ENCODE measurements at places on chromosomes 4 and X.

DNA sequence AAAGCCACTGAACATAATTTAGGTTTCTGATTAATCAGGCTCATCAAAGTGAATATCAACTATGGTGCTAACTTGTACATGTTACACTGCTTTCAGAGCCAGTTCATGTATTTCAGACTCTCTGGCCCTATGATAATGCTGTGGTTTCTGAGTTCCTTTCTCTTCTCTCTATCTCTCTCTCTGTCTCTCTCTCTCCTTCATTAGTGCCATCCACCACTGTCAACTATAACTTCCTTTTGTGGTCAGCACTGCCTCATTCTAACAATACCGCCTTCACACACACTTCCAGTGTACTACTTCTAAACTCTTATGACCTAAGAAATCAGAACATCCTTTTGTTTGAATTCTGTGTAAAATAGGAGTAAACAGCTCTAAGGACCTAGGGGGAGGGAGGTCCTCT lies 907.1 kb downstream of the RPA4 start:
- no peak for DNase-seq
- H3K27me3 ChIP-seq, result no peaks in the 10 kb centered on the region
- H3K27ac ChIP-seq, result no peak overlapping the region
- H3K4me3 ChIP-seq, result no peak overlapping the region
- H3K4me1 ChIP-seq, result no peaks in the 10 kb centered on the region
- no peaks in the 10 kb centered on the region for H3K36me3 ChIP-seq

DNA sequence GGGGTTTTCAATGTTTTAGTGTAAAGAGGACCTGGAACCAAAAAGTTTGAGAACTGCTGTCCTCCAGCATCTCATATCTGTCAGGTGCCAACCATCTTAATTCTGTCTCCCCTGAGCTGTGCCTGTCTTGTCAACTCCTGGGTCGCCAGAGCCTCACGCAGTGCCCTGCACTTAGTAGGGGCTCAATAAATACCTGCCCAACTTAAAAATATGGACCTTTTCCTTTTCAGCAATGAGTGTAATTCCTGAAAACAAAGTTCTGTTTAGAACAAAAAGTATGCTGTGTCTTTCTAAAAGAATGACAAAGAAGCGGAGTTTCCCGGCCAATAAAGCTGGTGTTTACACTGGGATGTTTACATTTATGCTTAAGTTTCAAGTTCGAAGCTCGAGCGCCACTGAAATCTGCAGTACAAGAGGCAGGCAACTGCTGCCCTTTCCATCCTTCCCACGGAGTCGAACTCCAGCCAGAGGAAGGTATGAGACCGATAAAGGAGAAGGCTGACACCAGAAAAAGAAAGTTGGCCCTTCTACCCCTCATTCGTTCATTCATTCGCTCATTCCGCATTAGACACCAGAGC lies 1.1 kb upstream of the HTATSF1 start:
- no peak for DNase-seq
- peaks cover 3% of the 10 kb centered on the region for H3K4me1 ChIP-seq
- peak overlapping the region; percentile 78 for H3K27ac ChIP-seq
- H3K36me3 ChIP-seq, result peaks cover 10% of the 10 kb centered on the region
- H3K4me3 ChIP-seq, result peak overlapping the region; percentile 82

DNA sequence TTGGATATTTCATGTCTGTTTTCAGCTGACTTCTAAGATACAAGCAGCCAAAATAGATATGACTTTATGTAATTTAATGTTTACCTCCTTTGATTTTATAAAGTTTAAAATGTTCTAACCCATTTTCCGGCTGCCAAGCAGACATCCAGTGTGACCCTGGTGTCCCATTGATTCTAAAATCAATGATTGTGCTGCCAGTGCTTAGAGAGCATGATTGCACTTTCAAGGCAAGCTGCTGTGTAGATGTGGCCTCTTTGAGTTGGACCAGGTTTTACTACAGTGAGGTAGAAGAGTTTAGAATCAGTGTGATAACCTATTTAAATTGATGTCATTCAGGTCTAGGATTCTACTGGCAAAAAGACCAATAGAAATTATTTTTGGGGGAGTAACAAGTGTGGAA lies 730.9 kb downstream of the STPG2 start:
- no peak overlapping the region for H3K27ac ChIP-seq
- no peak for DNase-seq
- no peak overlapping the region for H3K4me3 ChIP-seq
- no peaks in the 10 kb centered on the region for H3K27me3 ChIP-seq
- H3K36me3 ChIP-seq, result no peaks in the 10 kb centered on the region

- H3K27ac ChIP-seq, result no peak overlapping the region
- H3K27me3 ChIP-seq, result no peaks in the 10 kb centered on the region
- H3K4me1 ChIP-seq, result no peaks in the 10 kb centered on the region
- H3K4me3 ChIP-seq, result no peak overlapping the region
- H3K36me3 ChIP-seq, result no peaks in the 10 kb centered on the region
Measured at GRCh38 chr4:117063961-117064696, 21.2 kb downstream of the TRAM1L1 start.

GRCh38 chrX:16785247-16786138 lies 773 bp upstream of the TXLNG start:
- peak overlapping the region; percentile 64 for H3K4me3 ChIP-seq
- no peak for DNase-seq
- H3K36me3 ChIP-seq, result peaks cover under 1% of the 10 kb centered on the region

DNA sequence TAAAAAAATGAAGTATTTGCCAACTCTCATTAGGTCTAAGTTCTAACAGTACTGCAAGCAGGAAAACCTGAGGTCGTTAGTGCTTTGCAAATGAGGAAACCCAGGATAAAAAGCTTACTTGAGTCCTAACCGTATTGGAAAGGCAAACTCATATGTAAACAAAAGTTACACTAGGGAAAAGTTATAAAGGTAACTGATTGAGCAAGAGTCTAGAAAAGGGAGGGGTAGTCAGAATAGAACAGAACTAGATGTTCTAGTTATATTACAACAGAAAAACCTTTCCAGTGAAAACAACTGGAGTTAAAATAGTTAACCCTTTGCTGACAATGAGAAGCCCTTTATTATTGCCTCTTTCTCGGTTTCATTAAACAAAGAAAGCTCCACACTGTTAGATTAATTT lies 66.4 kb upstream of the MAOA start:
- no peaks in the 10 kb centered on the region for H3K4me1 ChIP-seq
- H3K27ac ChIP-seq, result no peak overlapping the region
- H3K36me3 ChIP-seq, result no peaks in the 10 kb centered on the region
- DNase-seq, result no peak
- no peaks in the 10 kb centered on the region for H3K27me3 ChIP-seq
- H3K4me3 ChIP-seq, result no peak overlapping the region

DNA sequence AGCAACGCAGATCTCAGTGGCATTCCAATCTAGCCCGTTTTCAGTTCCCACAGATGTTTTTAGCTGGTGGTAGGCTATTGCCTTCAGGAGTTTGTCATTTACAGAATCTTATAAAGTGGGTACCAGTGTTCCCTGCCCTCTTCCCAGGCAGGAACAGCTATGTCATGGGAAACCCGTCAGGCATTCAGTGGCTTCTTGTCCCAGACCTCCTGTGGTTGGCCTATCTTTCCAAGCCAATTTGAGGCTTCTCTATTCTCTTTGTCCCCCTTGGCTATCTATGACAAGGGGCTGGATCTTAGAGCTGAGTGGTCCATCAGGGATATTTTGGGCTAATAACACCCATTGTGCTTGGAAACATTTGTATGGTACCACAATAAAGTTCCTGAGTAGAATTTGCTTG lies 33.6 kb upstream of the RPL34 start:
- H3K36me3 ChIP-seq, result no peaks in the 10 kb centered on the region
- H3K27ac ChIP-seq, result no peak overlapping the region
- H3K4me3 ChIP-seq, result no peak overlapping the region
- no peak for DNase-seq

DNA sequence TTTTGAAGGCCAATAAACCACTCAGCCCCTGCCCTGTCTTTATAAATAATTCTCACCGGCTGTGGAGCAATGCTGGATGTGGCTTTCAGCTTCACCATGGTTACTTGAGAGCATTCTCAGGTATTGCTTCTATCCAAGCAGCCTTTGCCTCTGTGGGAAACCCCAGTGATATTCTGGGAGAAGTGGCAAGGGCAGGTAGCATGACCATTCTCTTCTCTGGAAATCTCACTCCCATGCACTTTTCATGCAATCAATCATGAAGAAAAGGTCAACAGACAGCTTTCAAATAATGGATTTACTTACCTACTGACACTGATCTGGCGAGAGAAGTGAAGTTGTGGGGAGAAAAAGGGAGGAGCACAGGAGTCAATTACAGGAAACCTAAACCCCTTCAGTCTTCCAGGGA lies 49.5 kb downstream of the UNC5C start:
- peaks cover 7% of the 10 kb centered on the region for H3K4me1 ChIP-seq
- H3K27ac ChIP-seq, result no peak overlapping the region
- no peak overlapping the region for H3K4me3 ChIP-seq
- H3K27me3 ChIP-seq, result no peaks in the 10 kb centered on the region
